Activated T-helper 1 cell treated with anti-CD3 and anti-CD28 coated beads, Interleukin-12 subunit alpha, Interleukin-12 subunit beta, Interleukin-2, Interleukin-4 antibody, amounts not matched to agents 30 ng/mL and 10 ng/mL and 1 ng/mL, durations not matched to agents 14 hours and 24 hours and 36 hours (primary cell): ENCODE measurements at places on chromosomes 5 and 9.

DNA sequence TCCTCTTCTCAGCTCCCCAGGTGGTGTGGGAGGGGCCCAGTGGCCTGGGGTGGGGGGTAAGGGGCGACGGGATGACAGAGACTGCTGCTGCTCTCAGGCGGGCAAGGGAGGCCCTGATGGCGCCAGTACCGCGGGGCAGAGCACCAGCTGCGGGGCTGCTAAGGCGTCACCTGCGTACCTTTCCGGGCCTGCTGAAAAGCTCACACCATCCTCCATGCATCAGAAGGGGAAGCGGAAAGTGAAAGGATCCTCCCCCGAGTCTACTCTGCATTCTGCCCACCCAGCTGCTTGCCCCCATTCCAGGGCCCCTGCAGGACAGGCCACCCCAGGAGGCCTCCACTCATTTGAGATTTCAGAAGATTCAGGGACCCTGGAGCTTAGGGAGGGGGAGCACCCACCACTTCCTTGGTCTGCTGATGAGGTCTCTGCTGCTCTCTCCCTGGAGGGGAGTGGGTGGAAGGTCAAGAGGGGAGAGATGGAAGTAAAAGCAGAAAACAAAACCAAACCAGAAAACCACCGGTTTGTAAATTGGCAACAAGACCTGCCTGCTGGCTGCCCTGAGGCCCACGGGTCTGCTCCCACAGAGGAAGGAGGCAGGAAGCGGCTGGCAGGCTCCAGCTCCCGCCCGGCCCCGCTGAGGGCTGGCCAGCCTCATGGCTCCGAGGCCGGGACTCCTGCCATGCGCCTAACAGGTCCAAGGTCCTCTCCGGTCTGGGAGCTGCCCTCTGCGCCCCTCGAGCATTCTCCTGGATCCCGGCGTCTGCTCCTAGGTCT, 33.6 kb downstream of the PRRT1B start:
- DNase-seq, result peak; percentile 24

GRCh38 chr9:83514767-83515166, 23.4 kb downstream of the FRMD3 start:
- no peak for DNase-seq

DNA sequence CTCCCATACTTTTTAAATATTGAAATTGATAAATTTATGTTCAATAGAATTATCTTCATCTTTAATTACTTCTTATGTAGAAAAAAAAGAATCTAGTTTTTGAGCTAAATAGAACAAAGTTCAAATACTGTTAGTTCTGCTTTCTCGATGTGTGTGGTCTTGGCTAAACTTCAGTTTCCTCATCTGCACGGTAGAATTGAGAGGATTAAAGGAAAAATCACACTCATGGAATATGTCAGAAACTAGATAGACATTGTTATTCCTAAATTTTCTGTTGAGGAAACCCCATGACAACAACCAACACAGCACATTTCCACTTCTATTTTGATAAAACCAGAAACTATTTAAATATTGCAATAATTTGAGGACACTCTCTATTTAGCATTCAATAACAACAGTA, 100.3 kb downstream of the MUSK start:
- DNase-seq, result no peak

DNA sequence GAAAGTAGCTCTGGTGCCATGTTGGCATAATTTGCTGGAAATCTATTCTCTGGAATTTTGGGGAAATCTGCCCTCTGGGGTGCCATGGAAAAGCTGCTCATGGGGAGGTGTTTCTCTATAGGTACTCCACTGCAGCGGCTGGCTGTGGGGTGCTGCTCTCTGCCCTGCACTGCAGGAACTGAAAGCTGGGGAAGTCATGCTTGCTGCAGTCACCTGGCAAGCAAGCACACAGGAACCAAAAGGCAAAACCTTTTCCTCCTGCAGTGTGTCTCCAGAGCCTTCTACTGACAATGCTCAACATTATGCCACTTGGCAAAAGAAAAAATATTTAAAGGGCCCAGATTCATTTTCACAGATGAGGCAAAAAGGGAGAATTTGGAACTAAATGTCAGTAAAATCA, 25.8 kb upstream of the CARNMT1 start:
- DNase-seq, result no peak

DNA sequence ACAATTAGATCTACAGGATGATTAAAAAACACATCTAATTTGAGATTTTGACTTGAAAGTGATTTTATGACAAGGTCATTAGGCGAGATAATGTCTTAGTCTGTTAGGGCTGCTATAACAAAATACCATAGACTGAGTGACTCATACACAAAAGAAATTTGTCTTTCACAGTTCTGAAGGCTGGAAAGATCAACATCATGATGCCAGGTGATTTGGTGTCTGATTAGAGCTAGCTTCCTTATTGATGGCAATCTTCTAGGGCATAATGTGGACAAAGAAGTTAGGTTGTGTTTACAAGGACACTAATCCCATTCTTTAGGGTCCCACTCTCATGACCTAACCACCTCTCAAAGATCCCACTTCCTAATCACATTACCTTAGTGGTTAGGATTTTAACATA, 256.7 kb downstream of the TUSC1 start:
- DNase-seq, result no peak

GRCh38 chr5:38601863-38602298, 45.4 kb upstream of the LIFR start:
- DNase-seq, result no peak

- no peak for DNase-seq
These were observed 86.0 kb upstream of the RASGRF2 start for GRCh38 chr5:80874162-80874561.
